B cell (primary cell): ENCODE measurements at places on chromosomes 6 and 20. TPM values are rescaled to one million over a fixed set of nuclear protein-coding genes. Genes with fewer than 3 reads are reported as not detected.

The SLC22A1 gene
- 1.5 and 1.7 TPM in 2 replicates for total RNA-seq

- peak overlapping the region; percentile 72 for H3K4me3 ChIP-seq
- H3K27me3 ChIP-seq, result peaks cover 2% of the 10 kb centered on the region
- H3K4me1 ChIP-seq, result peaks cover 36% of the 10 kb centered on the region
Measured at GRCh38 chr6:127515794-127516661, 3.1 kb downstream of the MTCL3 start.

DNA sequence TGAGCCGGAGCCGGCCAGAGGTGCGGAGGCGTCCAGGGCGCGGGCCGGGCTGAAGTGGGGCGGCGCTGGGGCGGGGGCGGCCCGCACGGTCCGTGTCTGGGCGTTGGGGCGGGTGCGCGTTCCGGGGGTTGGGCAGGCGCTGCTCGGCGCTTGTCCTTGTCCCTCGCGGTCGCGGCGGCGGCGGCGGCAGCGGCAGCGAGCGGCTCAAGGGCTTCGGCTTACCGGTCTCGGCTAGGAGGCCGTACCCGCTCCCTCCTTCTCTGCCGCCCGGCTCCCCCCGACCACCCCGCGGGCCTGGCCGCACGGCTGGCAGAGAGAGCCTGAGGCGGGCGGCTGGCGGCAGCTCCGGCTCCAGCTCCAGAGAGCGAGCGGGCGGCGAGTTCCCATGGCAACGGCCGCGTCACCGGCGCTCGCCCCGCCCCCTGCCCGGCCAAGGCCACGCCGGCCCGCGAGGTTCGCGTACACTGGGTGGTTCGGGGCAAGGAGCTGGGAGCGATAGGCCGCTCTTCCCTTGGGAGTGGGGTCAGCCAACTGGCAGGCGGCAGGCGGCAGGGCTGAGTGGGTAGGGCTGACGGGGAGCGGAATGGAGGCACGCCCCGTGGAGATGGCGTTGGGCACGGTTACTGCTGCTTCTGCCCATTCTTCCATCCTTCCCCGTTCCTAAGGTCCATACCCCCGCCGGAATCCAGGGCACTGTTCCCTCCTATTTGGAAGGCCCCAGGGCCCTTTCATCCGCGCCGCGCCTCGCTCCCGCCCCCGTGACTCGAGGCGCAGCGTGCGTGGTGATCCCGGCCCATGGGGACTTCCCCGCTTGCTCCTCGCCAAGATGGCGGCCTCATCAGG lies at the start of gene LRRC73:
Gene LRRC73 (minus strand): TSS at position 363 of the 843 bp plus-strand sequence. CDS start 561 bp downstream, outside the sequence.
- H3K4me1 ChIP-seq, result peaks cover 35% of the 10 kb centered on the region
- peak; percentile 91 for DNase-seq
- H3K36me3 ChIP-seq, result peaks cover 36% of the 10 kb centered on the region
- peak within 1 kb of the TSS; percentile 40 for H3K27ac ChIP-seq
- no peaks in the 10 kb centered on the region for H3K27me3 ChIP-seq

The BACH2 gene
- total RNA-seq, result 235 and 254 TPM in 2 replicates

The ANKEF1 gene
- total RNA-seq, result 2.7 and 3.0 TPM in 2 replicates

GRCh38 chr6:113411011-113411410 lies 446.1 kb upstream of the MARCKS start:
- H3K4me1 ChIP-seq, result no peaks in the 10 kb centered on the region
- no peak overlapping the region for H3K27ac ChIP-seq
- no peaks in the 10 kb centered on the region for H3K36me3 ChIP-seq
- DNase-seq, result no peak
- H3K27me3 ChIP-seq, result no peaks in the 10 kb centered on the region
- no peak overlapping the region for H3K4me3 ChIP-seq

The NKX2-2 gene
- not detected in 2 replicates for total RNA-seq

GRCh38 chr20:4820806-4821518 lies 99.3 kb downstream of the PRND start:
- peaks cover 21% of the 10 kb centered on the region for H3K36me3 ChIP-seq
- peaks cover 53% of the 10 kb centered on the region for H3K4me1 ChIP-seq
